Stimulated activated CD8-positive, alpha-beta memory T cell treated with anti-CD3 and anti-CD28 coated beads, Interleukin-4, amount 100 ng/mL, for 1 hour (primary cell): ENCODE measurements at places on chromosomes 12 and 14.

- no peak for DNase-seq
Measured at GRCh38 chr12:49283541-49284429, 11.2 kb upstream of the PRPH start.

GRCh38 chr14:105192866-105193731 is 12.0 kb upstream of the NUDT14 start:
- DNase-seq: no peak

DNA sequence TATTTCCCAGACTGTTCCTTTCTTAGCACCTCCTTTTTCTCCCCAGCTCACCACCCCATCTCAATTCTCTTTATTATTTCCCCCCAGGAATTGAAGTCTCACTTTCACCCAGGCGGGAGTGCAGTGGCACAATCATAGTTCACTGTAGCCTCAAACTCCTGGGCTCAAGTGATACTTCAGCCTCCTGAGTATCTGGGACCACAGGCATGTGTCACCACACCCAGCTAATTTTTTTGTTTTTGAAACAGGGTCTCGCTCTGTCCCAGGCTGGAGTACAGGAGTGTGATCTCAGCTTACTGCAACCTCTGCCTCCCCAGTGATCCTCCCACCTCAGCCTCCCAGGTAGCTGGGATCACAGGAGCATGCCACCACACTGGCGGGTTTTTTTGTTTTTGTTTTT is 11.0 kb downstream of the RACGAP1 start:
- DNase-seq: no peak

GRCh38 chr14:67749341-67750084 is 47.8 kb downstream of the RDH12 start:
- DNase-seq: no peak

- no peak for DNase-seq
Measured at GRCh38 chr14:68718023-68718990, 74.6 kb downstream of the ZFP36L1 start.

DNA sequence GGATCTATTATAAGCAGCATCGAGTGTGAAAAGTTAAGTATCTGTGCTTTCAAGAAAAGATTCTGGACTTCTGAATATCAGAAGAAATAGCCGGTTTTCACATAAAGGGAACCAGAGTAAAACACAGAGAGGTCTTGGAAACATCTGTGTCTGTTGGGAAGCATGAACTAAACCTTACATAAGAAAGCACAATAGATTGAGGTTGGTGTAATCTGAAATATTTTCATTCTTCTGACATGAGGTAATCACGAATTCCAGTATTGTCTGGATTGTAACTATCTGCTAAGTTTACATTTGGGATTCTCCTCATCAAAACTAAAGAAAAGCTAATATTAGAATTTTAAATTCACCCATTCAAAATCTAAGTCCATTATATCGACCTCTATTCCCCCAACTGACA is 161.3 kb downstream of the CPNE8 start:
- DNase-seq: no peak

- no peak for DNase-seq
Measured at GRCh38 chr12:98645572-98646067, 530 bp downstream of the APAF1 start.

- DNase-seq: no peak
Measured at GRCh38 chr12:32039347-32039746, 67.3 kb upstream of the BICD1 start.

GRCh38 chr12:64194333-64195149 is 27.6 kb downstream of the KICS2 start:
- DNase-seq: no peak

DNA sequence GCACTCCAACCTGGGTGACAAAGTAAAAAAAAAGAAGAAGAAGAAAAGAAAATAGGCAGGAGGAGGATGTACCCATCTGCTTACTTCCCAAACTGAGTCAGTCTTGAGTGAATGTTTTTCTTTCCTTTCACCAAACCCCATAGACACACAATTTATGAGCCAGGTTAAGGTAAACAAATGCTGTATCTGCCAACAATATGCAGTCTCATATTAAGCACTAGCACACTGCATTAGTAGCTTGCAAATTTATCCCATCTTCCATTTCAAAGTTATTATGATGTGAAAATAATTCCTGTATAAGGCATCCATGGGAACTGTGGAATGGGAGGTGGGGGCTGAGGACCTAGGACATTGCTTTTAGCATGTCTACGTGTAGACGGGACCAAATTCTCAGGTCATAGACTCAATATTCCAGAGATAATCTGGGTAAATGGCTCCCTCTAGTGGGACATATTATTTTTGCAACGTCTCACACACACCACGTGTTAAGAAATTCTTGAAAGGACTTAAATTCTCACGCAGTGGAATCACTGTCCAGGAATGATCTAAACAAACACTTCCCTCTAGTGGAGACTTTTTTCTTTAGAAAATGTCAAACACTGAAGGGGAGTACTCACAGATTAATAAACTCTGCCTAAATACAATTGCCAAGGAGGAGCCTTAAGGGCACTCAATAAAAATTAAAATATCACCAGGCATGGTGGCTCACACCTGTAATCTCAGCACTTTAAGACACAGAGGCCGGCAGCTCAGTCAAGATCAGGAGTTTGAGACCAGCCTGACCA is 17.1 kb upstream of the OR10P1 start:
- DNase-seq: no peak

DNA sequence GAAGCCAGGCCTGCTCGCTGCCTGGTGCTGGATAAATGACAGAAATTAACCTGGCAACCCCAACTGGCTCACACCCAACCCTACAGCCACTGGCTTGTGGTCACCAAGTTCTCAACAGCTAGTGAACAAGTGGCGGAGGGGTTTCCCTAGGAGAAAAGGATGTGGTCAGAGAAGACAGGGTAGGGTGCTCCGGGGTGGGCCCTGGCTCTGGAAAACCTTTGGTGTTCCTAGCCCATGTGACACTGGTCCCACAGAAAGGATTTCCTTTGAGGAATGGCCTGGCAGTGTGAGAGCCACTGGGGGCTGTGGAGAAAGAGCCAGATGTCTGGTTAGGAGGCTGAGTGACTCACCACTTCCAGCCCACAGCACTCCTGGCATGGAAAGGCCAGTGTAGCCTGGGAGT is 8.7 kb downstream of the SYNE3 start:
- DNase-seq: no peak

DNA sequence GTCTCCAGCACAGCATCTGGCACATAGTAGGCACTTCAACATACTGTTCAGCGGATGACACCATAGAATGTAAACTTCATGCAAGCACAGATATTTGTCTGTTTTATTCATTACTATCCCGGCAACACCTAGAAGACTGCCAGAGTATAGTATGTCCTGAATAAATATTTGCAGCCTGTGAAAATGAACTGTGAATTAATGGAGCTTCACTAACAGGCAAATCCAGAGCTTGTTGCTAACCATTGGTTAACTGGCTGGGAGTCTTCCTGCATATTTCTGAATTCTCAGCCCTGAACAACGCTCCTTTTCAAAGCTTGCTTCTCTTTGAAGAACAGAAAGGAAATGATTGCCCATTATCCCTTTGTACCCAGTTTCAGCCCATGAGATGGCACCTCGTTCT is 243.3 kb upstream of the CRY1 start:
- DNase-seq: no peak

DNA sequence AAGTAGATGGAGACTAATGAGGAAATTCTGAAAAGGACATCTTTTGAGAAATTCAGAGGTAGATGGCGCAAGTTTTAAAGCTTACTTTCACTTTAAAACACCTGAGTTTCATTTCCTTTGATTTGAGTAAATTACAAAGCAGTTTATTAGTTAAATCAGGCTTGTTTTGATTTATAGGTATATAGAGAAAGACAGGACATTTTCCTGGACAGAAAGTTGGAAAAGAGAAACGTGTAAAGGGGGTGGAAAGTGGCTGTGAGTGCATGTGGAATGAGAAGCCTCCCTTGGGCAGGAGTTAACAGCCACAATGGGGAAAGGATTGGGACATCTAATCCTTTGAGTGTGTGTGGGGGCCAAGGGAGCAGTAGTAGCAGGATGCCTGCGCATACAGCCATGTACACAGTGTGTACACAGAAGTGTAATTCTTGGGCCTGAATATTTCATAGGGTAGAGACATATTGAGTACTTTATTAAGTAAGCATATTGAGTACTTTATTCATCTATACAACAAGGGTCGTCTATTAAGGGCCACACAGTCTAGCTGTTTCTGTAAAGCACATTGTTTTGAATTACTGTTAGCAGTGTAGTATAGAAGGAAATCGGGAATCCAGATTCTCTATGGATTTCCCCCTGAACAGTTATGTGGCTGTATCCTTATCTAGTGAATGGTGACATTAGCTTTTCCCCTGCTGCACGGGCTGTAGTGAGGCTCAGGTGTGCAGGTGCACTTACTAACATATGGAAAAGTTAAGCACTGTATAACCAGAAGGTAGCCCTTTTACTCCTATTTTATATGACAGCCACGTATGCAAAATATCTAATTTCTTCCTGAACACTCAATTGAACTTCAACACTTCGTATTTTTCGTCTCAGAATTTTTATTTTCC is 19.1 kb downstream of the MARK3 start:
- no peak for DNase-seq

DNA sequence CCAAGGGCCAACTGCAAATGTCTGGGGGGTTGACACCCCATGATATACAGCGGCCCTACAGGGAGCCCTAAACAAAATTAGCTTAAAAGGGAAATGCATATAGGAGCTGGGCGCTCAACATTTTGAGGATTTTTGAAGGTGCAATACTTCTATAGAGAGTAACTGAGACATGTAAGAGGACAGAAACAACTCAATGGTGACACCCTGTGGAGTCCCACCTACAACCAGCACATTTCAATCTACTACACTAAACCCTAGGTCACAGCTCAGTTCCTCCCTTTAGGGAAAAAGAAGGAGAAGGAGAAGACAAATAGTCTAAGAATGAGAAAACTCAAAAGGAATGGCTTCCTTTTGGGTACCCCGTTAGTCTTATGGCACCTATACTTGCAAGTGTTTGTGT is 1010.5 kb upstream of the NOVA1 start:
- no peak for DNase-seq

- DNase-seq: no peak
Measured at GRCh38 chr12:19155981-19156734, 26.6 kb downstream of the PLEKHA5 start.

DNA sequence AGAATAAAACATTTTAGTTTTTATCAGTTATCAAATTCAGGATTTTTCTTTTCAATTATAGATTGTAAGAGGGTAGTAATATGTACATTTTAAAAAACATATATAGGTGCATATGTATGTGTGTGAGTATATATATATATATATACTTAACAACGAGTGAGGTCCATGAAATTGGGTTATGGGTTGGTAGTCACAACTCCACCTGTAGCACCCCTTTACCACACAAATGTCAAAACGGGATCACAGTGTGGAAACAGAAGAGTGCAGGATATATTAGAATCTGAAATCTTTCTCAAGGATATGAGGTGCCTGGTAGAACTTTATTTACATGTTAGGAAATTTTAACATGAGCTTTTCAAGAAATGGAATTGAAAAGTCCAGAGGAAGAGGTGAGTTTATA is 31.3 kb downstream of the MIA2 start:
- no peak for DNase-seq

- no peak for DNase-seq
Measured at GRCh38 chr12:2284321-2284813, 231.6 kb downstream of the CACNA1C start.

GRCh38 chr12:8483079-8483478 is 27.3 kb downstream of the CLEC6A start:
- DNase-seq: no peak

DNA sequence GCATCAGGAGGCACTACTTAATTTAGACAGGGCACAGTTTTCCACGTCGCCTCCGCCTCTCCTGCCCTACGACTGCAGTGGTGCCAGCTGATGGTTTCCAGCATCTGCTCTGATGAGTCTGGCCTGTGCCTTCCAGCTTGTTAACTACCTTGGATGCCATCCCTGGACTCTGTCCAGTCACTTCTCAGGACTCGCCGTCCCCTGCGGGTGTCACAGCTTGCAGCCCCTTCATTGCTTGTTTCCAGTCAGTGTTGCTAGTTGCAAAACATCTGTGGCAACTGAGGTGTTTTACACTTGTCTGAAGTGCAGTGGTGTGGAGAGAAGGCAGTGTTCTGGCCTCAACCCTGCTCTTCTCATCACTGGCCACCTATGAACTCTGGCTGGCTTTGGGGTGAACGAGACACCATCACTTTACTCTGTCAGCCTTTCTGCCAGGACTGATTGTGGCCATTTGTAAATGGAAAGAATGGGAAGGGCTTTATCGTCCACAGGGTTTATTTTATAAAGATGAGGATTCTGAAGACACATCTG is 8.3 kb downstream of the ADGRD1 start:
- DNase-seq: no peak

DNA sequence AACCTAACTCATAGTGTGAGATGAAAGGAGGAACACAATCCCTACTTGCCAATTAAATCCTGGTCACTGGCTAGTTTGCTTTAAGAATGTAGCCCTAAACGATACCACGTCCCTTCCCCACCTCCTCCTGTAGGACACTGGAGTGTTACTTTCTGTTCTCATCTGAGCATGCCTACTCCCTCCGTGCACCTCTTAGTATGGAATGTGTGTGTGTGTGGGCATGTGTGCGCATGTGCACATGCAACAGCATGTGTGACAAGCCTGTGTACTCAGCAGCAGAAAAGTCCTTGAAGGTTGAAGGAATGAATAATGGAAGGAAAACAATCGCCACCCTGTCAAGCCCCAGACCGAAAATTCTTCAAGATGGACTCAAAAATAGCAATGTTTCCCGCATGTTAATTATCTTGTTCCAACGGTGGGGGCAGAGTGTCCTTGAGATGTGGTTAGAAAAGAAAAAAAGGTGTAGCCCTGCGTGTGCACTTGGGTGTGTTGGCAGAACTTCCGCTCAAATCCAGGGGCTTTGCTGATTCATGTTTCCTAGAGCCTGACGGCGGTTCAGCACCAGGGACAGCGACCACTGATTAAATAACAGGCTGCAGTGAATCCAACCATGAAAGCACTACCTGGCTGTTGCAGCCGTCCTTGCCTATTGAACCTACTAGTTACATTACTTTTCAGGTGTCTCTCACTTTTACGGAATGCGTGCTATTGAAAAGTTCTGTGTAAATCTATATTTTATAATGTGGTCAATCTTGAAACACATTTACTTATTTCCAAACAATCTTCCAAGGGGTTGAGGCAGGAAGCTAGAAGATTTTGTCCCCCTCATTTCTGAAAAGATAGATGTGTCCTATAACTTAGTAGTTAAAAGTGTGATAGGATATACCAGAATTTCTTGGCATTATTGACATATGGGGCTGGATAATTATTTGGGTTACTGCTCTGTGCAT is 79.8 kb downstream of the SRRM4 start:
- no peak for DNase-seq

DNA sequence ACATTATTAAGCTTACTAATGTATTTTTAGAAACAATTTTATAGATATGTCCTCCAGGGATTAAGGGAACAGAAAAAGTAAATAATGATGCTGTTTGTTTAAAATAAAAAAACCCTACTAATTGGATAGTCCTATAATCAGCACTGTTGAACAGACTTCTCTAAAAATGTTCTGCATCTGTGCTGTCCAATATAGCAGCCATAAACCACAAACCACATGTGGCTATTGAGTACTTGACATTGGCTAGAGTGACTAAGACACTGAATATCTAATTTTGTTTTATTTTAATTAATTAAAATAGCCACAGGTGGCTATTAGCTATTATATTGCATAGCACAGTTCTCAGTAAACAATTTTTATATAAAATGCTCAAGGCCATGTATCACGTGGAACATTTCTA is 210.4 kb downstream of the DPY19L2 start:
- DNase-seq: no peak
